Stimulated activated CD8-positive, alpha-beta memory T cell treated with anti-CD3 and anti-CD28 coated beads, Interleukin-7, amount 100 ng/mL, for 24 hours (primary cell): ENCODE measurements at places on chromosomes 16 and 17.

DNA sequence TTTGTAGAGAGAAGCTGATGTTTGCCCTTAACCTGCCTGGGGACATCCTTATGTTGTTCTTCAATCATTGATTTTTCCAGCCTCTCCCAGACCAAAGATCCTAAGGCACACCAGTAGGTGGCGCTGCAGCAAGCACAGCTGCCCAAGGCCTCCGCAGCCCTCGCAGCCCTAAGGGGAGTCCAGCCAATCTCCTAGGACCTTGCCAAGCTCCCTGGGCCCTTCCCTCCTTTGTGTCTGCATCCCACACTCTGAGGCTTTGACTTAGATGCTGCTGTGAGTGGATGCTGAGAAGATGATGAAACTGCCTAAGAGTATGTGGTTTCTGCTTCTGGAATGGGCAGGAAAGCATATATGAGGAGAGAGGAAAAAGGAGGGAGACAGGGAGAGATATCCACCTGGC is 47.1 kb downstream of the SPACA3 start:
- DNase-seq, result no peak

DNA sequence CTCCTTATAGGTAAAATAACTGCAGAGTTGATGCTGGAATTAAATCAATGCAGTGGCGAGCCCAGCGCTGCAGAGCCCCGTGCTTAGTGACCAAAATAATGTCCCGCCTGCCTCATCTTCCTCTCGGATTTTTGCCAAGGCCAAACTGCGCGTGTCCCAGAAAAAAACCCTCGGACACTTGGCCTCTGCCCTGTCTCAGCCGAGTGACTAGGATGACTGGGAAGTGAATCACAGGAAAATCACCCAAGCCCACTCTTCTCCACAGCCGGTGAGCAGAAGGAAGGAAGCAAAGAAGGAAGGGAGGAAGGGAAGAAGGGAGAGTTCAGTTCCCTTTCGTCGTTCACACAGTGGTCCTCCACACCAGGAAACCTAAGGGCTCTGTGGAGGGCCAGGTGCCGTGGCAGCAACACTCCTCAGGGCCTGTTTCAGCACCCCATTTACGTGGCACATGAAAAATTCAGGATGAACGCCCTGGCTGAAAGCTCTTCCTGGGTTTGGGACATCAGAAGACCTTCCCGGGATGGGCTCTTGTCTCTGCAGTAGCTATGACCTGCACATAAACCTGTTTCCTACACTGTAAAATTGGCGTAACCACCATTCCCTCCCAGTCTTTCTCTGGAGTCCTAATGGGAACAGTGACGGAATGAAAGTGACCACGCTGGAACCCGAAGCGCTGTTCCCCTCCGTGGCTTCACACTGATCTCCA is 25.4 kb upstream of the HOXB13 start:
- no peak for DNase-seq

GRCh38 chr17:7340179-7340578 is 3.9 kb downstream of the ACAP1 start:
- no peak for DNase-seq

DNA sequence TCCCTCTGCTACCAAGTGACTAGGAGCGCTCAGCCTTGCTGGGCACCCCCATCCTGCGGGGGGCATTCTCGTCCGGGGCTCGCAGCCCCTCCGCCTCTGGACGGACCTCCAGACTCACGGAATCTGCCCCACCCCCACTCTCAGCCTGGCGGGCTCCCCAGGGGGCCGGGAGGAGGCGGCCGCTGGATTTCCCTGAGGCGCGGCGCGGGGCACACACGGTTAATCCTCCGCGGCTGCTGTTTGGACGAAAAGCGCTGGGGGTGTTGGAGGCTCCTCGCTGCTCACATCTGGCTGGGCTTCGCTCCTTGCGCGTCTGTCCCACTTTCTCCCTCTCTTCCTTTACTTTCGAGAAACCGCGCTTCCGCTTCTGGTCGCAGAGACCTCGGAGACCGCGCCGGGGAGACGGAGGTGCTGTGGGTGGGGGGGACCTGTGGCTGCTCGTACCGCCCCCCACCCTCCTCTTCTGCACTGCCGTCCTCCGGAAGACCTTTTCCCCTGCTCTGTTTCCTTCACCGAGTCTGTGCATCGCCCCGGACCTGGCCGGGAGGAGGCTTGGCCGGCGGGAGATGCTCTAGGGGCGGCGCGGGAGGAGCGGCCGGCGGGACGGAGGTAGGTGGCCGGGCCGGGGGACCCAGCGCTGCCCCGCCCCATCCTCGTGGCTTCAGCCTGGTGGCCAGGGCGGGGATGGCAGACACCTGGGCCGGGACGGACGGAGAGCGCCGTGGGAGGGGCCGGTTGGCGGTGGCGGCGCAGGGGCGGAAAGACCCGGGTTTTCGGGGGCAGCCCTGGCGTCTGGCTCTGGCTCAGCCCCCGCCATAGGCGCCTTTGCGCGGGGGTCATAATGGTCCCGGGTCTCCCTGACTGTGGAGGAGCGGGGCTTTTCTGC is at the start of gene C1QTNF1:
Gene C1QTNF1 (plus strand): TSS at position 284 of the 886 bp plus-strand sequence. CDS start 19,800 bp downstream, outside the sequence.
- DNase-seq, result no peak

- DNase-seq, result no peak
These were observed 30.3 kb upstream of the RPH3AL start for GRCh38 chr17:382644-383533.

DNA sequence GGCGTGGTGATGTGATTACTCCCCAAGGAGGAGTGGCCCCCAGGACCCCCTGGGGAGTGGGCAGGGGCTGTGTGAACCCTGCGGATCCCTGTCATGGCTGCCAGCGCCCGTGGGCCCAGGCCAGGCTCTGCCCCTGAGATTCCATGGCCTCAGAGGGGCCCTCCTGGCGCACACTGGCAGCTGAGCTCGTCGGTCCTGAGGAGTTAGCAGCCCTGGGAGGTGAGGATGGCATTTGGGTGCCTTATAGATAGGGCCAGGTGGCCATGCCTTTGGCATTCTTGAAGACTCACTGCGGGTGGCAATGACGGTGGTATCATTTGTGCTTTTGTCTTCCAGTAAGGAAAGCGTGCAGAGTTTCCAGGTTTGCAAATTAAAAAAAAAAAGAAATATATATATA is 146.8 kb upstream of the GSE1 start:
- DNase-seq, result no peak

- no peak for DNase-seq
These were observed 6.9 kb upstream of the EFTUD2 start for GRCh38 chr17:44906010-44906646.
